ENCODE measurements at places on chromosomes 7 and 10. TPM values are rescaled to one million over a fixed set of nuclear protein-coding genes. Genes with fewer than 3 reads are reported as not detected.

The HEPACAM2 gene
- total RNA-seq = not detected

The PIK3CG gene
- total RNA-seq = 10.9 TPM

The ABCB1 gene
- 4.7 TPM for total RNA-seq

The TRIM4 gene
- 26.1 TPM for total RNA-seq

The C10orf62 gene
- total RNA-seq = not detected

The FAS gene
- total RNA-seq = 63.5 TPM

The CYP17A1 gene
- not detected for total RNA-seq

The SPDYE1 gene
- not detected for total RNA-seq

The C10orf67 gene
- 0.07 TPM for total RNA-seq

The PIP gene
- total RNA-seq = not detected

The UTF1 gene
- not detected for total RNA-seq

The KIAA1549 gene
- 0.95 TPM for total RNA-seq

The SCART1 gene
- total RNA-seq = 6.2 TPM

The RSPH10B gene
- total RNA-seq = not detected

The CYP3A7 gene
- total RNA-seq = not detected

The ANKRD16 gene
- total RNA-seq = 6.4 TPM

The PAPSS2 gene
- total RNA-seq = 0.40 TPM

The HOXA7 gene
- total RNA-seq = not detected

The ASB10 gene
- not detected for total RNA-seq

The ADRA2A gene
- total RNA-seq = not detected

The CEP55 gene
- 88.0 TPM for total RNA-seq

The PYROXD2 gene
- total RNA-seq = 5.3 TPM

The TYW1B gene
- 3.8 TPM for total RNA-seq

The ANKRD30A gene
- not detected for total RNA-seq

The ZNF503 gene
- total RNA-seq = 0.56 TPM

The ZNF32 gene
- 13.5 TPM for total RNA-seq

The SNX10 gene
- total RNA-seq = 43.1 TPM

The NPFFR1 gene
- 0.02 TPM for total RNA-seq

The ITIH2 gene
- total RNA-seq = not detected

The SLC26A5 gene
- not detected for total RNA-seq

The ADAM22 gene
- total RNA-seq = 1.8 TPM

The P4HA1 gene
- total RNA-seq = 31.2 TPM

The LOXL4 gene
- total RNA-seq = not detected

The TDRD1 gene
- 0.90 TPM for total RNA-seq

The BAMBI gene
- 0.31 TPM for total RNA-seq

The GARIN1A gene
- not detected for total RNA-seq

The ELFN1 gene
- total RNA-seq = 0.12 TPM

The GNGT1 gene
- total RNA-seq = not detected

All from activated CD4-positive, alpha-beta memory T cell treated with anti-CD3 and anti-CD28 coated beads for 36 hours (primary cell).